ENCODE measurements at places on chromosomes 6 and 20.

GRCh38 chr20:37643400-37643799 lies 50.4 kb upstream of the CTNNBL1 start:
- DNase-seq, result no peak

DNA sequence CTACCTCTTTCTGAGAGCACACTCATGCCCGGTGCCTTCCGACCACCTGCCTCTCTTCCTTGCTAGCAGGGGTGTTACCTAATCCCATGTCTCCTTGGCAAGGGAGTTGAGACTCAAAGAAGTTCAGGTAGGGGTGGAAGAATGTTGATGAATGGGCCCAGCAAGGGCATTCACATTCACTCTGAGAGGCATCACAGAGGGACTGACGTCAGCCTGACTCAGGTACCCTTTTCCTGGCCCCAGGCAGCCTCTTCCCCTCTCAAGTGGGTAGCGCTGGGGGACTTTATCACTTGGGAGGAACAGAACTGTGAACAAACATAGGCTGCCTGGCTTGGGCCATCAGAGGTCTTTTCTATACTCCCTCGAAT lies 35.3 kb downstream of the HM13 start:
- DNase-seq, result no peak

DNA sequence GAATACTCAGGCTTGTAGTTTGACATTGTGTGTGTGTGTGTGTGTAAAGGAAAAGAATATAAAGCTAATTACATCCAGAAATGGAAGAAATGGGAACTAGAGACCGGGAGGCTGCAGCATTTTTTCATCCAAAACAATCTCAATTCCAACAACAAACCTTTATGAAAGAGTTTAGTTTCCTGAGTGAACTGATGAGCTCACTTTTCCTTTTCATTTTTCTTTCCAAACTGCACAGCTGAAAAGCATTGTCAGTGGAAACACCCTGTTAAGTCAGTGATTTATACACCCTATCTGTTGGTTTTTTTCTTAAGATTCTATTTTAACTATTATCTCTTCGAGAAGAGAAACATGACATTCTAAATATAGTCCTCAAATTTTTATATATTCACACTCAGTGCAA lies 130.9 kb downstream of the RFPL4B start:
- no peak for DNase-seq

GRCh38 chr6:118886641-118887040 lies 7.3 kb upstream of the ASF1A start:
- DNase-seq, result no peak

Measured in activated effector memory CD4-positive, alpha-beta T cell treated with Interleukin-2 at 50 U/mL for 16 hours (primary cell).